Stimulated activated CD4-positive, alpha-beta T cell treated with anti-CD3 and anti-CD28 coated beads, Interleukin-2, amount 100 ng/mL, for 24 hours (primary cell): ENCODE measurements at places on chromosomes 11 and 22.

DNA sequence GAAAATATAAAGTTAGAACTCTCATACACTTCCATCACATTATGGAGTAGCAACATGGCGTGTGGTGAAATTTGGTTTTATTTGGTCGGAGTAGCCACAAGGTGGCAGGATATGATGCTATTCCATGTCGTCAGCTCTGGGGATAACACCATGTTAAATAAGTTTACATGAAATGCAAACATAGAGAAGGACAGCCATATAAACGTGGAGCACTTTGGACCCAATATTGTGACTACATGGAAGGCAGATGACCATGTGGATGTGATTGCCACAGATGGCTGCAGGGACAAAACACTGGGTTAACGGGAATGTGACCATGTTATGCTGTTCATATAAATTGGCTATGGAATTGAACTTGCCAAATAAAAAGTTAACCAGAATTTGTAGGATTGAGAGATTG is 21.0 kb downstream of the OR5M11 start:
- no peak for DNase-seq

GRCh38 chr11:117239295-117239694 is 6.8 kb downstream of the RNF214 start:
- DNase-seq: no peak

- no peak for DNase-seq
These were observed 1075.5 kb downstream of the OPCML start for GRCh38 chr11:132456751-132457328.

DNA sequence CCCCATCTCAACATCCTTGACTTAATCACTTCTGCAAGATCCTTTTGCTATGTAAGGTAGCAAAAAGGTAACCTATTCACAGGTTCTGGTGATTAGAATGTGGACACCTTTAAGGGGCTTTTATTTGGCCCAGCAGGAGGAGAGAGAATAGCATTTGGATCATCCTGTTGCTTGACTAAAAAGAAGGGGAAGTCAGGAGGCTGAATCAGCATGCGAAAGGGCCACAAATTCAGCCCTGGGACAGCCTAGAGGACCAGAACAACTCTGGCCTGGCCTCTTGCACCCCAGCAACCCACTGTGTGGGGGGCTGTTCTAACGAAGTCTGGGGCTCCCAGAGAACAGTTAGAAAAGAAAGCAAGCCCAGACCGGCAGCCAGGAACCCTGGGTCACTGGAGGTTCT is 3.2 kb upstream of the HMOX1 start:
- DNase-seq: no peak

GRCh38 chr11:88666364-88666763 is 328.8 kb upstream of the CTSC start:
- DNase-seq: no peak

GRCh38 chr22:33832558-33833151 is 87.6 kb downstream of the LARGE1 start:
- no peak for DNase-seq

- DNase-seq: no peak
These were observed 1.4 kb downstream of the SEPTIN3 start for GRCh38 chr22:41970601-41971000.

GRCh38 chr11:16678466-16679116 is 59.9 kb upstream of the C11orf58 start:
- no peak for DNase-seq

DNA sequence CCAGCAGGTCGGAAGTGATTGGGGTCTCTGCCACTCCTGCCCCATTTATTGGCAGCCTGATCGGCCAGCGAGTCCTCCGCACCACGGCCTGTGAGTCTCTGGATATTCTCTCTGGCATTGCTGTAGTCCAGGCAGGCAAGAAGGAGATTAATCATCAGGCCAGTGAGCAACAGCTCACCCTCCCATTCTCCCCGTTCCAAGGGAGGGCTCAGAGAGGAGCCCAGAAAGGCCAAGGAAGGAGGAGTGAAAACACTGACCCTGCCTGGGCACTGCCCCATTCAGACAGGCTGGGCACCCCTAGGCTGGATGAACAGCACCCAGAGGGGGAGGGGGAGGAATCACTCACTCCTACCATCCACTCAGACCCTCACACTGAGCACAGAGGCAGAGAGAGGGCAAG is 3.1 kb downstream of the SAA2 start:
- DNase-seq: no peak
